ENCODE measurements at places on chromosomes 6 and 20.
A peak's percentile ranks its signal among the peaks of the same experiment; 100 is the strongest.

DNA sequence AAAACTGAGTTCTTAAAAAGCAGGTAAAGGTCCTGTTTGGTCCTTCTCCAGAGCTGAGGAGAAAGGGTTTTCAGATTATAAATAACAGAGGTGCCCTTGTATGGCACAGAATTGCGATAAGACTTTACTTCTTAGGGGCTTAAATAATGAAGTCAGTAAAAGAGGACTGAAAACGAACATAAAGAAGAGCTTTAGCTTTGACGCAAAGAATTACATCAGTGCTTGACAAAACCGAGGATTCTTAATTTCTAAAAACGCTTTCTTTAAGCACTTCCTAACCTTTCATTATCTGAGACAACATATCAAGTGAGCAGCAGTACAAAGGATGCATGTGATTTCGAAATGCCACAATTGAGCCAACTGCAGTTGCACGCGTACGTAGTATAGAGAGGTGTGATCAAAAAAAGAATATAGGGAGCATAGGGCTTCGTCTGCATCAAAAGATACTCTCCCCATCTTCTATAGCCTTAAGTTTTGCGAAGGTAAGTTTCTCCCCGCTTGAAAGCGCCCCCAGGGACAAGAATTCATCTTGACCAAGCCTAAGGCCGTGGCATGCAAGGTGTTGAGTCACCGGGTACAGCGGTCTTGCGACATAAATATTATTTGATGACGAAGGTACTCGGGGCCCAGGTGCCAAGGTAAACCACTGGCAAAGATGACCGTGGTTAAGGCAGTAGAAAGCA is 778 bp upstream of the LOC128125822 start:
- peak; percentile 62 for DNase-seq

DNA sequence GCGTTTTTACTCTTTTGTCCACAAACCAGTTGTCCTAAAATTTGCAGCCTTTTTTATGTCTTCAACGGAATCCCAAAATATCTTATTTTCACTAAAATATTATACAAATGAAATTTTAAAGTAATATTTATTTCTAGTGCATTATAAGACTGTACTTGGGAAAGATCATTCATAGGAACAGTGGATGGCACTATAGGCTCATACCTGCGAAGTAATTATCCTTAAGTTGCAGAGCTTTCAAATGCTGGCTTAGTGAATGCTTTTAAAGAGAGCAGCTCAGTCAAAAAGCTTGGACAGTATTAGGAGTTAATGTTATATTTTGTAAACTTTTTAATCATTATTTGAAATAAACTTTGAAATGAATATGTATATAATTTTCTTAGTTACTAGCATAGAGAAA is 254.9 kb downstream of the CDKAL1 start:
- DNase-seq, result no peak

DNA sequence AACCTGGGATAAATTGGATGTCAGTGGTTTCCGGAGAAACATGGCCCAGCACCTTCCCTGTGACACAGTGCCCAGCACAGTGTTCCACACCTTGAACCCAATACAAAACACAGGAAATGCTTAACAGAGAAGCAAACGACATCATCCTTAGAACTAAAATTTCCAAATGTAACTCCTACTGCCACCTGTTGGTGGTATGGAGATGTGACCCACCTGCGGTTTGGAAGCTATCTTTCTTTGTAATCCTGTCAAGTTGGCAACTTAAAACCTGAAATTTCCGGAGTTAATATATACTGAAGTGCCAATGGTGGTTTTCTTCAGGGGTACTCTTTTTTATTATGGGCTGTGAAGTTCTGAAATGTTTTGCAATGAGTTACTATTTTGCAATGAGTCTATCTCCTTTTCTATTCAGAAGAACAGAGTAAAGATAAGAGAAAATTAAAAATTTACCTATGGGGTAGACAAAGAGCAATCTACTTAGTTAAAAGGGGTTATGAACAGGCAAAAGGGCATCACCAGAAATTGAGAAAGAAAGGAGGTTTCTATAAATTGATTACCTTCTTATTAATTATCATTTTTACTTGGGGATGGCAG is 658.8 kb downstream of the PTPRT start:
- no peak for DNase-seq

DNA sequence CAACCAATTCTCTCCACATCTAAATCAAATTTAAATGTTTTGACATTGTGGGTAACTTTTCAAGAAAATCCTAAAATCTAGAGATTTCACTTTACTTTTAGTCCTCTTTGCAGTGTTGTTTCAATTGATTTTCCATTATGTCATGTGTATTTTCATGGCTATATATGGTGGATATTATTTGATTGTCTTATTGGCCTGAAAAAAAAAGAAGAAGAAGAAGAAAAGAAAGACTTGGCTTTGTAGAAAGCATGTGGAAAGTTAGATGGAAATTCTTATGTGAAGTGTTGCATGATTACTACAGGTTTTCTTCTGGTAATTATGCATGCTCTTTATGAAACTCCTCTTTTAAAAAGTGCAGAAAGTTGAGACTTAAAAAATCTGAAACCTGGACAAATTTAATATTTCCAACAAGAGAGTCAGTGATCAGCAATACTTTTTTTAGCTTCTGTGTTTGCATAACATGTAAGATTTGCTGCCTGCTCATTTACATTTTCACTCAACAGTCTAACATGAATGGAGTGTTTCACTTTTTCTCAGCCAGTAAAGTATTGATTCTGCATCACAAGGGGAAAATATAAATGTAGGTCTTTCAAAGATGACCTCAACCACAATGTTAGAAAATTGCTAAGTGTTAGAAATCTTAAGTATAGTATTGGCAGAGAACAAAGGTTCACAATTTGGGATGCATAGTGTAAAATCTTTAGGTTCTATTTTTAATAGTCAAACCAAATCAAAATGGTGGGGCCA is 438.7 kb downstream of the BCKDHB start:
- DNase-seq, result no peak

DNA sequence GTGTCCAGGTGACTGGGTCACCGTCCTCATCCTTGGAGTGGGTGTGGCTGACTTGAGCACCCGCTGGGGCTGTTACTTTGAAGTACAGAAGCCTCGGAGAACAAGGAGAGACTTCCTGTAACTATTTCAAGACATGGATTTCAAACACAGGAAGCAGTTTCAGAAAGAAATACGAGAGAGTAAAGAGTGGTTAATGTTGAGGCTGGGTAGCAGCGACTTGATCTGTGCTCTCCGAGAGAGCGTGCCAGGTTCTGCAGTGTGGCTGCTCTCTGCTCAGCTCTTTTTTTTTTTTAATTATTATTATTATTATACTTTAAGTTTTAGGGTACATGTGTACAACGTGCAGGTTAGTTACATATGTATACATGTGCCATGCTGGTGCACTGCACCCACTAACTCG is 17.5 kb upstream of the EFCAB8 start:
- no peak for DNase-seq

GRCh38 chr20:20521736-20522135 is 153.8 kb downstream of the INSM1 start:
- no peak for DNase-seq

GRCh38 chr6:61809004-61809595 is 476.9 kb downstream of the KHDRBS2 start:
- no peak for DNase-seq

DNA sequence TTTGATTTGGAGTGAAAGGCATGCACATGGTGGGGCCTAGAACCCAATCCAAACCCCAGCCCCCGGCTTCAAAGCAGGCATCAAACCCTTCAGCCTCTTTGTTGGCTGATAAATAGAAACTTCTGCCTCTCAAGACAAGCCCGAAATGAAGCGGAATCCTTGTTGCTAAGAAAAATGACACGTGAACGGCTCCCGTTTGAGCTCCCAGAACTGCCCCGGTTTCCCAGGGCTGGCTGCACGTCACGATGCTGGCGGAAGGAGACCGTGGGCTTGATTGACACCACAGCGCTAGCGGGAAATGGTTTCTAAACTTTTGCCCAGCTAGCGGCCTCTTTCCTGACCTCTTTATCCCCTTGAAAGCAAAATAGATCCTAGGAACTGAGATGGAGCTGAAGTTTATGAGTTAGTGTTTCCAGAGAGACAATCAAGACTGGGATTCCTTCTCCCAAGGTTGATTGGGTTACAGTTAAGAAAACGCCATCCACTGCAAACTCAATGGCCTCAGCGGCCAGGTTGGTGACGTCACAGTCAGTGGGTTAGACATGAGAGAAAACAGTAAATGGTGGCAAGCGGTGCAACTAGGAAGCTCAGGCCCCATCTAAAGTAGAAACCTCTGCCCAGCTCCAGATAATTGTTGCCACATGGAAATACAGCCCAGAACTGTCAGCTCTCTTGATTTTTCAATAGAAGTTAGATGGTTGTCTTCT is 117.0 kb downstream of the ANKRD60 start:
- DNase-seq, result no peak

- DNase-seq, result no peak
These were observed 7.9 kb downstream of the TGM3 start for GRCh38 chr20:2303673-2304072.

DNA sequence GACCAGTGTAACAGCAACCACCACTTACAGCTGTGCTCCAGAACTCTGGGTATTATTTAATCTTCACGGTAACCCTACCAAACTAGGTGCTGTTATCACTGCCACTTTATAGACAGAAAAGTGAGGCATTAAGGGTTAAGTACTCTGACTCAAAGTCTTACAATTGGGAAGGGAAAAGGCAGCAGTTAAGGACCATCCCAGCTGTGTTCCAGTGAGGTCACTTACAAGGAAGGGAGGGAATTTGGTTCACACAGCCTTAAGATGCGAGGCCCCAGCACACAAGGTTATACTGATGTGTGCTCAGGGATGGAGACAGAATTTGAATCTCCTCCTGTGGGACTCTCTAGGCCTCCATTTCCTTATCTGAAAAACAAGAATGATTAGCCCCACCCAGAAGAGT is 46.7 kb downstream of the TRERF1 start:
- DNase-seq, result no peak

DNA sequence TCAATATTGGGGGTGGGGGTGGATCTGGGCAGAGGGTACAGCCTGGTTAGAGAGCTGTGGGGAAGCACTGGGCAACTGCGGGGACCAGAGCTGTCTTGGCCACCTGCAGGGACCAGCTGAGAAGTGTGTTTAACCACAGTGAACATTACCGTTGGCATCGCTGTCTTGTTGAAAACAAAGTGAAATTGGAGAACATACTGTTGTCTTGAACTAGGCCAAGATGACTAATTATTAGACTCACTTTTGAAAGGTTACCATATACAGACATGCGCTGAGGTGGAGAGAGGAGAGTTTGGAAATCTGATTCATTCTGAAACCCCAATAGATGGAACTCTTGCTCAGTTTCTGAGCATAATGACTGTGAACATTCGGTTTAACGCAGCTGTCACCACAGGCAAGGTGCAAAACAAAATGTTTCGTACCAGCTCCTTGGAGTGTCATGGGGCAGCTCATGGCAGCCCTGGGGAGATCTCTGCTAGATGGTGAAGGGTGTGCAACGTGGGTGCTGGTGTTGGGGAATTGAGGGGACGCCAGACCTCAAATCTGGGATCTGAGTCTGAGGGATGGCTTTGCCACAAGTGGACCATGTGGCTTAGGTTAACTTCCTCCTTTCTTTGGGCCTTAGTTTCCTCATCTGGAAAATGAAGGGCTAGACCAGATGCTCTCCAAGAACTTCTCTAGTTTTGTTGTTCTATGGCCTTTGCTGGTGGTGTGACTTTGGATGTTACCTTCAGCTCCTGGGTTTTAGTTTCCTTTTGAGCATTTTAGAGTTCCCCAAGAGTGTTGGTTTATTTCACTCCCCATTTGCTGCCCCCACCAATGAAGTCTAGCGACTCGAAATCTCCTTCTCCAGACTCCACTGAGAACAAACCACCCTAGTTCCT is 24.6 kb upstream of the GTSF1L start:
- DNase-seq, result peak; percentile 86

DNA sequence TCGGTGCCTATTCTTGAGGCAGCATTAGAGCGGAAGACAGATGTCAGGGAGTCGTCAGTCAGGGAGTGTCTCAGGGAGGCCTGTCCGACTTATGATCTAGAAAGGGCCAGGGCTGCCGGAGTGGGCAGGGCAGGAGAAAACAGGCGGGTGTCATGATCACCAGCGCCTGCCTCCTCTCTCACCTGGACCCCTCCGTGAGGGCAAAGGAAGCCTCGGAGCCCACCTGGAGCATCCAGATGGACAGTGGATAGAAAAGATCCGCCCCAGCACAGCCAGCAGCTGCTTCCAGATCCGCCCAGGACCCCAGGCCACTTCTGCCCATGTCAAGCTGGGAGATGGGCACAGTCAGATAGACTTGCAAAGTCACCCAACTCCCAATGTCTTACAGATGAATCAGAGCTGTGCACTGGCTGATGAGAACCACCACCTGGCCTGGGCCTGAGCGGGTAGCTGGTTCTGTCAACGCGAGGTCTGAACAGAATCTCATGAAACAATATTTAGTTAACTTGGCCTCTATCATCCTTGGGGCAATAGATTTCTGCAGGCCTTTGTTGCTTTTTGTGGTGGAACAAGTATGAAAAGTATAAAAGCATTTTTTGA is 22.2 kb downstream of the PSMG4 start:
- DNase-seq, result no peak

DNA sequence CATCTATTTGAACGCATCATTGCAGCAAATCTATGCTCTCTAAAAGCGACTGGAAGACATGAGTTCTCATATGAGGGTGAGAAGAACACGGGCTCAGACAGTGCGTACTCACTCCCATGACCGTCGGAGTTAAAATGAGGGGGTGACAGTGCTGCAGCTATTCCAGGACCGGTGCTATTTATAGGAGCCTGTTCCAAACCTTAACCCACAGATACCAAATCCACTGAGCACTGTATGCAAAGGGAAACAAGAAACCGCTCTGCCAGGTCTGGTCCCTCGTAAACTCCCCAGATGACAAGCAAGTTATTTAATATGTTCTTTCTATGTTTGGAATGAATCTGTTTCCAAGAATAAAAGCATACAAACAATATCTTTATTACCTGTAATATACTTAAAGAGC is 22.9 kb downstream of the PPP1R3G start:
- DNase-seq, result no peak

DNA sequence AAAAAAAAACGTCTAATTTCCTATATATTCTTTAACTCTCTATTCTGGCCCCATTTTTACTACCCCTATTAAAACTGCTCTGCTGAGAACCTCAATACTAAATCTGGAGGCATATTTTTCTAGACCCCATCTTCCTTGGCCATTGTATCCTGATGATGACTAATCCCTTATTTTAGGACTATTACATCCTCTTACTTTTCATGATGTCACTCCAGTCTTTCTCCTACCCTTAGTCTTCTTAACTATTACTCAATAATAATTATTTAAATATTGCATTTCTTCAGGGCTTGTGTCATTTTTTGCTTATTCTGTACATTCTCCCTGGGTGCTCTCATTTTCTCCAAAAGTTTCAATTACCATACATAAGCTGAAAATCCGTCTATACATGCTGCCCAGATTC is 6.4 kb downstream of the FBXO30 start:
- no peak for DNase-seq

Measured in stimulated activated naive CD8-positive, alpha-beta T cell treated with anti-CD3 and anti-CD28 coated beads, Interleukin-15, amount 100 ng/mL, for 72 hours (primary cell).